ENCODE measurements at places on chromosomes 16 and 17.

DNA sequence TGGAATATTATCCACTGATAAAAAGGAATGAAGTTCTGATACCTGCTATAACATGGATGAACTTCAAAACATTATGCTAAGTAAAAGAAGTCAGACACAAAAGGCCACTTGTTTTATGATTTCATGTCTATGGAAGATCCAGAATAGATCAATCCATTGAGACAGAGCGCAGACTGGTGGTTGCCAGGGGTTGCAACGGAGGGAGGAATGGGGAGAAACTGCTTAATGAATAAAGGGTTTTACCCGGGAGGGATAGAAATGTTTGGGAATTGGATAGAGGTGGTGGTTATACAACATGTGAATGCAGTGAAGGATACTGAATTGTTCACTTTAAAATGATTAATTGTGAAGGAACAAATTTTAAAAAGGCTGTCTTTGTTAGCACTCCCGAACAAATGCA is 30.2 kb downstream of the WDR59 start:
- no peak for DNase-seq

- peak; percentile 78 for DNase-seq
These were observed 55.2 kb downstream of the ARSG start for GRCh38 chr17:68346448-68346847.

DNA sequence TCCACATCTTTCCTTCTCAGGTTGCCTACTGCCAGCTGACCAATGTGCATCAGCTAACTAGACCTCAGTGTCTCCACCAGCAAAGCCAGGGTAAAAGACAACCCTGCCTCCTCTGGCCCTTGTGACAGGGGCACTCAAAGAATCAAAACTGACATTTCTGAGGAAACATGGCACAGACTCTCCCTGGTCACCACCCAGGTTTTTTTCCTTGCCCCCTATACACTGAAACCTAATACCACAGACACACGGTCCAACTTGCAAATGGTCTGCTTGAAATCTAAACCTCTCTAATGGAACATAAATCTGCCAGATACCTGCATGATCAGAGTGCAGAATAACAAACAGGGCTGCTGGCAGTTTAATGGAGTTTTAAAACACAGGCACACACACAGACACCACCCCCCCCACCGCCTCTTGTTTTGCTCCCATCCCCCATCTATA is 19.5 kb upstream of the CORO6 start:
- no peak for DNase-seq

DNA sequence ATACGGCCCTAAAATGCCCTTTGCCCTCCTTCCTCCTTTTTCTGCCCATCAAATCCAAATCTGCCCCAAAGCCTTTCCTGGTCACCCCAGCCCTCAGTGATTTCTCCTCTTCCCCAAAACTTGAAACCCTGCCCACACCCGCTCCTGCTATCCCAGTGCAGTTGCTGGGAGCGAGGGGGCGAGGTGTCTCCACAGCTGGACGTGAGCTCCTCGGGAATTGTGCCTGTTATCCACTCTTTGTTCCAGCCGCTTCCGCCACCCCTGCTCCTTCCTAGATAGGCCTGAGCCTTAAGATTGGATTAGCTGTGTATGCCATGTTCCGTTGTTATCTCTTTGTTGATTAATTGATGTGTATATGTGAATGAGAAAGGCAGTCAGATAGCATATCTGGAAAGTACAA is 2.6 kb upstream of the KRT35 start:
- DNase-seq, result no peak

DNA sequence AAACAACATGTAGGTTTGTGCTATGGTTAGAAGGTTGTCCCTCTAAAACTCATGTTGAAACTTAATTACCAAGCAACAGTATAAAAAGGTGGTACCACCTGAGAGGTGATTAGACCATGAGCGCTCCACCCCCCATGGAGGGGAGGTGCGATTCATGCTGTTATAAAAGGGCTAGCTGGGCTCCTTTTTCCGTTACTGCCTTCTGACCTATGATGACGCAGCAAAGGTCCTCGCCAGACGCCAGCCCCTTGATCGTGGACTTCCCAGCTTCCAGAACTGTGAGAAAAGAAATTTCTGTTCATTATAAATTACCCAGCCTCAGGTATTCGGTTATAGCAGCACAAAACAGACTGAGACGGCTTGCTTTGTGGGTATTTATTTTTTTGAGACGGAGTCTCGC is 167.8 kb downstream of the SNX29 start:
- no peak for DNase-seq

GRCh38 chr16:53958341-53958880 is 254.5 kb downstream of the FTO start:
- DNase-seq, result no peak

DNA sequence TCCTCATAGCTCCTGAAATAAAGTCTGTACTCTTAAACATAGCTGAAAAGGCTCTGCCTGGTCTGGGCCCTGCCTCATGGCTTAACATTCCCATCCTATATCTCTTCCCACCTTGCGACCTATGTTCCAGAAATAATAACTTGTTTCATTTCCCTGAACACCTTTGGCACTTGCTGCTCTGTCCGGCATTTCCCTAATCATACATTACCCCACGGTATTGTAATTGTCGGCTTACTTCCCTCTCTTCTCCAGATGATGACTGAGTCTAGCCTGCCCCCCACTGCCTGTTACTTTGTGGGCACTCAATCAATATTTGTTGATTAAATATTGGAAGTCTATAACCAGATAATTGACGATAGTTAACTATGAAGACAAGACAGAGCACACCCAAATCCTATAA is 23.3 kb upstream of the SUPT4H1 start:
- DNase-seq, result peak; percentile 52

DNA sequence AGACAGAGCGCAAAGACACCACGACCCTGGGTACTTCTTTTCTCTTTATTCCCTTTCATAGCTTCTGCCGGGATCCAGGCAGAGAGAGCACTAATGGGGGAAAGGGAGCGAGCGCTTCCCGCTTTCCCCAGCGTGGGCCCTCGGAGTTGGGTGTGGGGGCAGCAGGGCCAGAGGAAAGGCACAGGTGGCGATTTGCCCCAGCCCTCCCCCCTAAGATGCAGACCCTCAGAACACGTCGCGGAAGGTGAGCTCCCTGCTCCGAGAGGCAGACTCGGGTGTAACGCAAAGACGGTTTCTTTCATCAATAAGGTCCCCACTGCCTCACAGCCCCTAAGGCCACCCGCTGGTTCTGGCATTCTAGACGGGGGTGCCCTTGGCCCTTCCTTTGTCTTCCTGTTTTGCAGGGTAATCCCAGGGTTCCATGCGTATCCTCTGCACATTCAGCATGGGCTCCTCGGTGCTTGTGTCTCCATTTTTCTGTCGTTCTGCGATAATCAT is 570 bp upstream of the NME3 start:
- no peak for DNase-seq

GRCh38 chr17:9645851-9646545 is 681 bp downstream of the USP43 start:
- peak; percentile 15 for DNase-seq

DNA sequence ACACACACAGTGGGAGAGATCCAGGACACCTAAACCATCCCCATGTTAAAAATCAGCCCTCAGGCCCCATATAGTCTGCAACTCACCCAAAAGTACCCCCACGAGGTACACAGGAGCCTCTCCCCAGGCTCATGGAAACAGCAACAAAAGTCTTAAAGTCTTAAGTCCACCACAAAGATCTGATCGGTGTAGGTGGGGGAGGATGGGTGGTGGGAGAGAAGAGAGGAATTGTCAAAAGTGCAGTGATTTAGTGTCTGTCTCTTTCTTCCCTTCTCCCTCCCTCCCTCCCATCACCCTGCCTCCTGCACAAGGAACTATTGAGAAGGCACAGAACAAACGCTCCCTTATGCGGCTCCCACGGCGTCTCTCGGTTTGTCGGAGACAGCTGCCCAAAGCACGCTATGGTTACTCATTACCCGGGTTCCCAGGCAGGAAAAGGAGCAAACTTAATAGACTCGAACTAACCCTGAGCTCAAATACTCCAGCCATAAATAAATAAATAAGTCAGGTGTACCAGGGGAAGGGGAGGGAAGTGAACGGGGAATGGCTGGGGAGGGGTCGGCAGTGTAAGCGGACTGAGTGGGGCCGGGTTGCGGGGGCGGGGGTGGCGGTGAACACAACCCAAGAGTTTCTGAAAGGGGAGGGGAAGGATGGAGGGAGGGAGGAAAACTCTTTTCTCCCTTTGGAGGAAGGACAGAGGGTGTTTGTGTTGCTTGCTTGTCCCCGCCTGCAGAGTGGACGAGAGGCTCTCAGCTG is 477.4 kb downstream of the SLC39A11 start:
- DNase-seq, result no peak

DNA sequence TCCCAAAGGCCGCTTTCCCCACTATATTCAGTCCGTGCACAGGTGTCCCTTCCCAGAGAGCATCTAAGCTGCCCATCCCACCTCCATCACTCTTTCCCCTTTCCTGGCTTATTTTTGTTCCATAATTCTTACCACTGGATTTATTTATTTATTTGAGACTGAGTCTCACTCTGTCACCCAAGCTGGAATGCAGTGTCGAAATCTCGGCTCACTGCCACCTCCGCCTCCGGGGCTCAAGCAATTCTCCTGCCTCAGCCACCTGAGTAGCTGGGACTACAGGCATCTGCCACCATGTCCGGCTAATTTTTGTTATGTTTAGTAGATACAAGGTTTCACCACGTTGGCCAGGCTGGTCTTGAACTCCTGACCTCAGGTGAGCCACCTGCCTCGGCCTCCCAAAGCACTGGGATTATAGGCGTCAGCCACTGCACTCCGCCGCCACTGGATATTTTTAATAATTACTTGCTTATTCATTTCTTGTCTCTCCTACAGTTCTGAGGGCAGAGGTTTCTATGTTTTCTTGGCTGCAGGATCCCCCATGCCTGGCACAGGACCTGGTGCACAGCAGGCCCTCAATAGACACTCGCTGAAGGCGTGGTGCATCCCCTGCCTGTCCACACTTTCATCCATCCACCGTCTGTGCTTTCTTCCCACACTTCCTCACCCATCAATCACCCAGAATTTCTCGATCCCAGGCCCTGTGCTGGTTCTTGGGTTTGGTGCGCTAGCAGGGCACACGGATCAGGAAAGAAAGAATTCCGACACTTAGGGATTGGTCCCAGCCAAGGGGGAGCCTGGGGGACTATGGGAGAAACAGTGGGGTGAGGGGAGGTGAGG is 9.9 kb upstream of the ADGRG1 start:
- DNase-seq, result no peak

GRCh38 chr17:28427371-28427770 is 21.4 kb upstream of the SLC46A1 start:
- no peak for DNase-seq

DNA sequence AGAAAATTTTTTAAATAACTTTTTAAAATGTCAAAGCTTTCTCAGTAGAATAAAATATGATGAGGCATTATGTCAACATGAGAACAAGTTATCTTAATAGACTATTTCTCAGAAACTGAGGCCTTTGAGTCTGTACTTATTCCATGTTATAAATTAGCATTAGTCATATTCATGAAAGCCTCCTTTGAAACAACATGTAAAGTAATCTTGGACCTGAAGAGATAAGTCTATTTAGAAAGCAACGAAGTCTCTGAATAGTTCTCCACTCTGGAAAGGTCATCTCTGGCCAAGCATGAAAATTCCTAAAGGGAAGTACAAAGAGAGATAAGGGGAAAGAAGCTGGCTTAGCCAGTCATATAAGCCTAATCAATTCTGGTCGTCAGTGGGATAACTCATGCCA is 150.8 kb downstream of the CYB561 start:
- no peak for DNase-seq

DNA sequence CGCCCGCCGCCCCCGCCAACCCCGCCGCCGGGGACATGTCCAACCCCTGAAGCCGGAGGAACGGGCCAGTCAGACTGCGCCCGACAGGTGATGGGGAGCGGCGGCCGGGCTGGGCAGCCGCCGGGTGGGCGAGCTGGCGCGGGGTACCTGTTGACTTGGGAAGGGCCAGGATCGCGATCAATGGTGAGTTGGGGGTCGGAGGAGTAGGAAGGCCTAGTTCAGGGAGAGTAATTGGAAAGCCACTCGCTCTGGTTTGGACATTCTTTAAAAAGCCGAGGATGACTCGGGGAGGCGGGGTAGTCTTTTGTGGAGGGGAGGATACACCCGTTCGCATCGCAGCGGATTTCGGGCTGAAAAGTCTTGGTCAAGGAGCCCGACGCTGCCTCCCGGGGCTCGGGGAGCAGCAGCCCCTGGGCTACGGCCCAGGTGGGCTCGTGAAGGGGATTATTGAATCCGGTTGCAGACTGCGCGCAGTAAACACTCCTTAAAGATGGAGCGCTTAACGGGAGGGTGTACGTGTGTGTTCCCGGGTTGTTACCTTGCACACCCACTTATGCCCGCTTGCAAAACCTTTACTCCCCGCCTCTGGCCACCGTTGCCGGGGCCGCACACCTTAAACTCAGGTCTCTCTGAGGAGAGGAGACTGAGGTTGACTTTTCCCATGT is 123.8 kb downstream of the GOSR1 start:
- peak; percentile 1 for DNase-seq

DNA sequence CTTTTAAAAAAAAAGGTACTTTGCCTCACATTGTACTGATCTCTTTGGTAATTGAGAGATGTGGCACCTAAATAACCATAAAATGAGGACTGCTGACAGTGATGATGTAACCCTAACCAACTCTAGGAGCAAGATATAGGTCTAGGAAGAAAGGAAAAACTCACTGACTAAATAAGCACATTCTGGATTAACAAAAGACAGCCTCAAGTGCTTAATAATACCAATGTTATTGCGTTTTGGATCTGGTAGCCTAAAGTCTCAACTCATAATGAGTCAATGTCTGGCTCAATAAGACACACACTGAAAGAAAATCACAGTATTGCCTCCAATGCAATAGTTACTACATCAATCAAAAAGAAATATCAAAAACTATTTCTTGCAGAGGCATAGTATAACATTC is 3.0 kb downstream of the ERN1 start:
- DNase-seq, result peak; percentile 35

- DNase-seq, result peak; percentile 27
These were observed 185.8 kb downstream of the HS3ST3A1 start for GRCh38 chr17:13415871-13416416.

GRCh38 chr17:50699410-50699809 is 8.3 kb downstream of the ANKRD40 start:
- DNase-seq, result no peak
